Substantia nigra (tissue), 51 donors: ENCODE measurements at places on chromosomes 6 and 20.

- DNase-seq: no peak
Measured at GRCh38 chr6:121835662-121836061, 400.2 kb downstream of the GJA1 start.

GRCh38 chr6:21438986-21439352 is 154.6 kb upstream of the SOX4 start:
- DNase-seq: no peak

- DNase-seq: no peak
Measured at GRCh38 chr6:169545982-169546381, 155.8 kb downstream of the WDR27 start.

- no peak for DNase-seq
Measured at GRCh38 chr20:8413691-8414090, 281.6 kb downstream of the PLCB1 start.

DNA sequence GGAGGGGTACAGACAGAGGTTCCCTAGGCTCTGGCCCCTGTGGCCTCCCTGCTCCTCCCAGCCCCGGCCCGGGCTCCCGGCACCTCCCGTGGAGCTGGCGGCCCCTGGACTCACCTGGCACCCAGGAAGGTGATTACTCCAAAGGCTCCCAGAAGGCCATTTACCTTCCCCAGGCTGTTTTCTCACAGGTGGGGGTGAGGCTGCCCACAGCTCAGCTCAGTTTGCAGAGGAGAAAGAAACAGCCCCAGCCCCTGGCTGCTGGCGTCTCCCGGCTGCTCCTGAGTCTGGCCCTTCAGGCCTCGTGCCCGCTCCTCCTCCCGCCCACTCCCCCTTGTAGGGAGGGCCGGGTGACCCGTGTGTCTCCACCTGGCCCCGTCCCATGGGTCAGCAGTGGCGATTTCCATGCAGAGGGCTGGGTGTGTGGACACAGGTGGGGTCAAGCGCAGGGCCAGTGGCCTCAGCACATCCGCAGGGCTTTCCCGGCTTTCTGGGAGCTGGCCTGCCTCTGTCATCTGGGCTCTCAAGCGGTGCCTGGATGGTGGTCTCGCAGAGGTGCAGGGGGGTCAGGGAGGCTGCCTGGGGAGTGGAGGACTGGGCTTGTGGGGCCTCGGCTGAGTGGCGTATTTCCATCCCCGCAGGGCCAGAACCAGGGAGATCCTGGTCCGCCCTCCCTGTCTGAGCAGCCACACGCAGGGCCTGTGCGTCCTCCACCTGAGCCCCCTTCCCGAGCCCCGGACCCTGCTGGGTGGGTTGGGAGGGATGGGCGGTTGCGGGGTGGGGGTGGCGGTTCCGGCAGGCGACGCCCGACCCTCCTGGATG is 20.2 kb upstream of the GATA5 start:
- no peak for DNase-seq

DNA sequence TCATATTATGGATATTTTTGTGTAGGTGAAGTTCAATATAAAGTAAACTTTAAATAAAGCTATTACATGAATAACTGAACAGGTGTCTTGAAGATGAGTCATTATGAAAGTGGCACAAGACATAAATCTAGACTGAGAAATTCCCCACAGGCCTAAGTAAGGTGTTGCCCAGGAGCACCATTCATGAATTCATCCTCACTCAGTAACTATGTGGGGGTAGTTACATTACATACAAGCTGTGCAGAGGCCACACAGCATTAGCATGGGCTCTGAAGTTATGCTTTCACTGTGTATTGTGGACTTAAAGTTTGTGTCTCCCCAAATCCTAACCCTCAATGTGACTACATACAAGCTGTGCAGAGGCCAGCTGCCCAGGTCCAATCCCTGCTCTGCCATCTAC is 65.9 kb downstream of the BCAS1 start:
- no peak for DNase-seq

DNA sequence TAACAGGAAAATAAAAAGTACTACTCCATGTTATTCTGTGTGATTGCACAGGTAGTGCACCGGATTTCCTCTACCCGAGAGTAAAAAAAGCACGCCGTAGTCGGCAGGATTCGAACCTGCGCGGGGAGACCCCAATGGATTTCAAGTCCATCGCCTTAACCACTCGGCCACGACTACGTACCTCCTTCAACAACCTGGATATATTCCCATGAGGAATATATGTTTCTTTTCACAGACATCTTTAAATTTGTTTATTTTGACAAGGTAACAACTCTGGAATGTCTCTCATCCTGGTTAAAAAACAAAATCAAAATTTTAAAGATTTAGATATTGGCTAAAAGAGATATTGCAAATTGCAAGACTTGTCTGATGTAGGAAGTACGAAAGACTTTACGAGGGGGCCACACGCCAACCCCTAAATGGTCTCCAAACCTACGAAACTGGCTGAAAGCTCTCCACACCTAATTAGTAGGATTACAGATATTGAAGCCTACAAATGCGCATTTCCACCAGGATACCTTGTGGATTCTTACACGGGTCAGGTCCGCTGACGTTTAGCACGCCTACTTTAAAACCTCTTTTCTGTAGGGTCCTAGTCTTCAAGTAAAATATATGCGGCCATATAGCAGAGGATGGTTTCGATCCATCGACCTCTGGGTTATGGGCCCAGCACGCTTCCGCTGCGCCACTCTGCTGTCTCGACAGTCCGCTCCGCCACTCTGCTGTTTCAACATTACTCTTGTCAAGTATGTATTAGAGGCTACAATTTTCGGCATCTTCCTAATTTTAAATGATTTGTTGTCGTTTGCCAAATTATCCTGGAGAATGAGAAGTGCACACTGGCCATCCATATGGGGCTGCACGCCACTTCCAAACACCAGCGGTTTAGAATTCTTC is 52.2 kb upstream of the BTN3A2 start:
- peak; percentile 65 for DNase-seq

DNA sequence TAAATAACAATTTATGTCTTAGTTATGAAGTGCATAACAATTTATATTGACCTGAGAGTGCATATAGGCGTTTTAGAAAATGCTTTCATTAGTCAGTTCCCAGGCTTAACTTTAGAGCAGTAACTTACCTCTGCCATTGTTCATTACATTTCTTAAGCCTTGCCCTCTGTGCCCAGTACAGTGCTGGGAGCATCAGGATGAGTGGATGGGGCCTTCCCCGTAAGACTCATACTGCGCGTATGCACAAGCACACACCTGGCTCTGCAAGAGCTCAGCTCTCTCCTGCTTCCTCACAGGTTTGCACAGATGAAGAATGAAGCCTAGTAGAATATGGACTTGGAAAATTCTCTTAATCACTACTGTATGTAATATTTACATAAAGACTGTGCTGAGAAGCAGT is 125.0 kb downstream of the MAP3K4 start:
- no peak for DNase-seq

GRCh38 chr6:132236744-132237143 is 164.5 kb downstream of the MOXD1 start:
- no peak for DNase-seq

DNA sequence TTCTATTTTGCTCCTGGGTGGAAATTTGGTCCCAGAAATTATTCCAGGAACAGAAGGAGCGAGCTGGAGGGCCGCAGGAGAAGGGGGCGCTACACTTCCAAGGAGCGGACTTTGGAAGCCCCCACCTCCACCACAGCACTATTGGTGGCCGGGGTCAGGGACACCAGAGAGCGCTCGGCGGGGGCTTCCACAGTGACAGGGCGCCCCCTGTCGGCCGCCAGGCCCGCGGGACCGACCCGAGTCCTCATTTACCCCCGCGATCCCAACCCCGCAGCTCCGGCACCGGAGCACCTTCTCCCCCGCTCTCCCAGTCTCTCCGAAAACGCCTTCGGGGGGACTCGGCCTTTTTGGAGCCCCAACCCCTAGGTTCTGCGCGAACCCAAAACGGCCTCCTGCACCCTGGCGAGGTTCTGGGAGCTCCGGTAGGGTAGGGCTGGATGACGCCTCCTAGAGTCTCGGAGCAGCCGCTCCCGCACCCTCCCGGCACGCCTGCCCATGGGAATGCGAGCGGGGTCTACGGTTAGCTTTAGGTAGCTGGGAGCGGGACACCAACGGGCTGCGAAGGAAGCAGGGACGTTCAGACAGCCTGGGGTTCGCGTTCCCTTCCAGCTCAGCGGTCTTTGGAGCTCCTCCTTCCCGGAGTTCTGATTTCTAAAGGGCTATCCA is 2.4 kb upstream of the FOXA2 start:
- no peak for DNase-seq

DNA sequence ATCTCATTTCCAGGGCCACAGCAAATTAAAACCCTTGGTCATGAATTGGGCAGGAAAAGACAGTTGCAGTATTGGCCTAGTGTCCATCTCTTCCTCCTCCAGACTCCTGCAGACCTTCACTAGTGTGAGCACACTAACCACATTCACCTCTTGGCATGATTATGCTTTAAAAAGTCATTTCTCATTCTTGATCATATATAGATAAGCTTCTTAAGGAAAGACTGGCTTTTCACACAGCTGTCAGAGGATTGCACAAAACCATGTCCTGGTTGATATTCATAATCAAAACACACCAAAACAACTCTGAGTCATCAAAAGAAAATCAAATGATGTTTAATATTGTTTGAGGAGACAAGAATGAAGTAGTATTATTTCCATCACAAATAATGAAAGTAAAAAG is 52.1 kb downstream of the TMEM200A start:
- no peak for DNase-seq

DNA sequence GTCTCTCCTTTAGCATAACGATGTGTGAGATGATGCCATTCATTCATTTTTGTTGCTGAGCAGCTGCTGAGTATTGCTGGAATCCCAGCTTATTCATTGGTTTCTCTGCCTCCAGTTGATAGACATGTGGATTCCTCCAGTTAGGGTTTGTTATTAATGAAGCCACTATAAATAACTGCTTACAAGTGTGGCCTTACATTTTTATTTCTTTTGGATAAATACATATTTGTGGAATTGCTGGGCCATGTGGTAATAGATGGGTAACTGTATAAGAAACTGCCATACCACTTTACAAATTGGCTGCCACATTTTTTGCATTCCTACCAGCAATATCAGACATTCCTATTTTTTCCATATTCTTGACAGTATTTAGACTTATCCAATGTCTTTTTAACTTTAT is 2.6 kb upstream of the HLA-B start:
- no peak for DNase-seq

- no peak for DNase-seq
Measured at GRCh38 chr6:41176189-41176588, 13.3 kb upstream of the TREM2 start.

GRCh38 chr6:47144306-47144705 is 102.2 kb upstream of the ADGRF1 start:
- DNase-seq: no peak
